ENCODE measurements at places on chromosomes 5 and 9. TPM values are rescaled to one million over a fixed set of nuclear protein-coding genes. Genes with fewer than 3 reads are reported as not detected.

Gene WNT8A
- total RNA-seq, result not detected

Gene PPP2CA
- 102 TPM for total RNA-seq

Gene ATG12
- 57.4 TPM for total RNA-seq

Gene PROB1
- 0.36 TPM for total RNA-seq

GRCh38 chr9:122946461-122947005 lies 5.7 kb downstream of the RABGAP1 start:
- DNase-seq, result no peak

- no peak for DNase-seq
These were observed 73.1 kb downstream of the NDUFAF2 start for GRCh38 chr5:61018062-61018461.

- peak; percentile 87 for DNase-seq
These were observed at the start of gene FAM120A for GRCh38 chr9:93450945-93451815. Gene FAM120A (plus strand): TSS chr9:93451685. CDS start chr9:93451916, 231 bp downstream.

DNA sequence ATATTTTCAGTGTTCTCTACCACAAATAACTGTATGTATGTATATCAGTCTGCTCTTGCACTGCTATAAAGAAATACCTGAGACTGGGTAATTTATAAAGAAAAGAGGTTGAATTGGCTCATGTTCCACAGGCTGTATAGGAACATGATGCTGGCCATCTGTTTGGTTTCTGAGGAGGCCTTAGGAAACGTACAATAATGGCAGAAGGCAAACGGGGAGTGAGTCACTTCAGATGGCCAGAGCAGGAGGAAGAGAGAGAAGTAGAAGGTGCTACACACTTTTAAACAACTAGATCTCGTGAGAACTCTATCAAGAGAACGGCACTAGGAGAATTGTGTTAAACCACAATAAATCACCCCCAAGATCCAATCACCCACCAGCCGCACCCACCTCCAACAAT lies 121.7 kb downstream of the ADAMTS6 start:
- no peak for DNase-seq

GRCh38 chr5:169988206-169988605 lies 7.9 kb upstream of the INSYN2B start:
- no peak for DNase-seq

GRCh38 chr5:143583409-143583808 lies 179.9 kb upstream of the NR3C1 start:
- DNase-seq, result no peak

- DNase-seq, result no peak
These were observed 24.9 kb downstream of the ARHGEF37 start for GRCh38 chr5:149605998-149606724.

GRCh38 chr5:170693701-170694100 lies 89.8 kb upstream of the GABRP start:
- no peak for DNase-seq
